Retinal pigment epithelial cell (primary cell): ENCODE measurements at places on chromosomes 13 and 19.

GRCh38 chr13:111907341-111907880 is 159.5 kb upstream of the SOX1 start:
- no peak for DNase-seq

GRCh38 chr13:50512474-50513299 is 330.8 kb downstream of the DLEU7 start:
- no peak for DNase-seq

DNA sequence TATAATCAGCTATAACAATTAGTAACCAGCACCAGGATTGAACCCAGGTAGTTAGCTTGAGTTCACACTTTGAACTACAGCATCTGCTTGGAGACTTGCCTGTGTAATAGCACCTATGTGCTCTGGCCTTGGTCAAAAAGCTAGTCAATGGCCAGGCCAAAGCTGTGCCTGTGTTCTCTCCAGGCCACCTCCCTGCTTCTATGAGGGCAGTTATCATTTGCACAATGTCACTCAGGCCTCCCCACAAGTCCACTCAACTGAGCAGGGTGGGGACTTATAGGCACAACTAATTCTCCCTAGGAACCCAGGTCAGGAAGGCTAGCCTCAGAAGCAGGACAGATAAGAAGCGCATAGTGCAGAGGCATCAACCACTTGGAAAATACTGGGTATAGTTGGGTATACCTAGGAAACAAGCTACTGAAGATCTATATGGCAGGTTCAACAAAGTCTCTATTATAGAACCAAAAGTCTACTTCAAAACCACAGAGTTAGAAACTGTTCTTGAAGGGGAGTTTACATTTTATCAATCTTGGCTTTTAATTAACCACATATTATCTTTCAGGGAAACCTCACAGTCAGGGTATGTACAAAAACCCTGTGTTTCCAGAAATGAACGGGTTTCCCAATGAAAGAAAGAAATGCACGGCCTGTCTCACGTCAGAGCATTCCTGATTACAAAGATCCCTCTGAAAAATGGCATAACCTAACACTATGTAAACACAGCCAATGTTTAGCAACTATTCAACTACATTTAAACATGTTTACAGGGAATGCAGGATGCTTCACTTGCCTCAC is 140.9 kb downstream of the ABCC4 start:
- DNase-seq, result no peak

- no peak for DNase-seq
Measured at GRCh38 chr19:49488863-49489537, 1.6 kb downstream of the RPL13A start.

DNA sequence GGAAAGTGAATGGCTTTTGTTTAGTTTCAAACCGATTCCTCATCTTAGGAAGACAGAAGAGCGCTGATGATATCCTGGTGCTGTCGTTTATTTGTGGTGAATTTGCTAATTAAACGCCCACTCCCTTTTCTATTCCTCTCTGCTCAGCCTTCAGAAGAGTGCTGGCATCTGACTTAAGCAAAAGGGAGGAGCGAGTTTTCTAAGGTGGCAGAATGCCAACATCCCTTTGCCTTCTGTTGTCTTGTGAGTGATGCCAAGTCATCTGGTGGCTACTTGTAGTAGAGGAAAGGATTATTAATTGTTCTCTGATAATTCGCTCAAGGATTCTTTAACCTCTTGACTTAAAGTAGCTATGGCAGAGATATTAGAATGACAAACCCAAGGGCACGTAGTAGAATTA is 68.1 kb downstream of the ERCC5 start:
- peak; percentile 77 for DNase-seq

DNA sequence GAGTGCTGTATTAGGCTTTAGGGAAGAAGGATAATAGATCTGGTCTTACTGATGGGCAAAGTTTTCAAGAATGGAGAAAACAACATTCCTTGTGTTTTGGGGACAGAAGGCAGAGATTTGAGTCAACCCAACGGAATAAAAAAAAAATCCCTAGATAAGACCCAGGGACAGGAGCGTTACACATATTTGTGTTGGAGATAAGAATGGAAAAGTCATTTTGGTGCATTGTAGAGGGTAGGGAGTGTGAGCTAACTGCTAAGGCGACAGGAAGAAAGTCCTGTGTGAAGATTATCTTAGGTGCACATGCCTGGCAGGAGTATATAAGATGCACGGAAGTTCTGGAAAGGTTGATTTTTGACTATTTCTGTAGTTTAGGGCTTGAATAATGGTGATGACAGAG is 450.3 kb upstream of the ARGLU1 start:
- DNase-seq, result no peak
